ENCODE measurements at places on chromosomes 7 and 10.

GRCh38 chr10:54880996-54881395 is 80.0 kb upstream of the PCDH15 start:
- DNase-seq = no peak

DNA sequence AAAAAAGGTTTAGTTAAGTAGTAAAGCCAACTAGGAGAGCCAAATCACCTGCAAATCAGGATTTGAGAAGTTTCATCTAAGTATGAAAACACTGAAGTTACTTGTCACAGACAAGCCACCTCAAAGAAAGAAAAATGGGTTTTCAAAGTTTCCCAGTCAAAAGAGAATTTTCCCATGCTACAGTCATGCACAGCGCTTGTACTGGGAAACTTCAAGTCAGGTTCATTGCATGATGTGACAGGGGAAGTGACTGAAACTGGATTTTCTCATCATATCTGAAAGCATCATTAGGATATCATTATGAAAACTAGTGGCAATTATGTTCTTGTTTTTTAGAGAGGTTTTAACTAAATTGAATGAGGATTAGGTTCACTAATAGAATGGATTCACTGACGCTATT is 167.0 kb downstream of the SGMS1 start:
- DNase-seq = no peak

- no peak for DNase-seq
Observed at GRCh38 chr7:24601600-24601999, 28.3 kb downstream of the PALS2 start.

DNA sequence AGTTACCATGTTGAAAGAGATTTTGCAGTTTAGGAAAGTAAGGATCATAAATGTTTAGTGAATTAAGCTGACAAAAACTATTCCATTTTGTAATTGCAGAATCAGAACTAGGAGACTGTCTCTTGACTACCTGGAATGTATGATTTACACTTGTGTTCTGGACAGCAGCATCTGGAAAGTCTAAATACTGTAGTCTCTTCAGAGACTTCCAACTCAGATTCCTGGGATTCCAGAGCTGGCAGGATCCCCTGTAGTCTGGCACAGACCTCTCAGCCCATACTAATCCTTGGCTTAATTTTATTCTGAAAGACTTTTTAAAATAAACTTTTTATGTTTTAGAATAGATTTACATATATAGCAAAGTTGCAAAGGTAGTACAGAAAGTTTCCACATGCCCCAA is 452.7 kb downstream of the DPP6 start:
- no peak for DNase-seq

GRCh38 chr7:5679048-5679812 is 102.2 kb downstream of the RNF216 start:
- DNase-seq = no peak
